ENCODE measurements at places on chromosomes 16 and 17.

DNA sequence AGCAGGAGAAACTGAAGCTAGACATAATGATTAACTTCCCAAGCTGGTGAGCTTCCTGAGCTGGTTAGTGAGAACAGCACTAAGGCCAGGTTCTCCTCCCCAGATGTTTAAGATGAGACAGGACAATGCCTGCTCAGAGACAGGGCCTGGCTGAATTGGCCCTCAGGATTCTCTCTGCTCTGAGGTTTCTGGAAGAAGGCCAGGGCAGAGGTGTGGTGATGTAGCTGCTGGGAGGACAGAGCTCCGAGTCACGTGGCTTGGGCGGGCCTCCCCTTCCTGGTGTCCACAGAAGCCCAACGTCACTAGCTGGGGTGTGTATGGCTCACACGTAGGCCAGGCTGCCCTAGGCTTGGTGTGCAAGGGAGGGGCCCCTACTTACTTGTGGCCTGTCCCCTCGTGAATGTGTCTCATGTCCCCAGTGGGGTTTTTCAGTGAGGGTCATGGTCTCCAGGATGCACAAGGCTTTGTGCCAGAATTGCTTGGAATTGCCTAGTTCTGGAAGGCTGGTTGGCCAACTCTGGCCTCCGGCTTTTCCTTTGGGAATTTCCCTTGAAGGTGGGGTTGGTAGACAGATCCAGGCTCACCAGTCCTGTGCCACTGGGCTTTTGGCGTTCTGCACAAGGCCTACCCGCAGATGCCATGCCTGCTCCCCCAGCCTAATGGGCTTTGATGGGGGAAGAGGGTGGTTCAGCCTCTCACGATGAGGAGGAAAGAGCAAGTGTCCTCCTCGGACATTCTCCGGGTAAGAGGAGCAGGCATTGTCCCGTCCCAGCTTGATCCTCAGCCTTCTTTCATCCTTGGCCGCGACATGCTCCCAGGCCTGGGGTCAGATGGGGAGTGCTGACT is 3.4 kb downstream of the NOD2 start:
- DNase-seq = peak; percentile 80

DNA sequence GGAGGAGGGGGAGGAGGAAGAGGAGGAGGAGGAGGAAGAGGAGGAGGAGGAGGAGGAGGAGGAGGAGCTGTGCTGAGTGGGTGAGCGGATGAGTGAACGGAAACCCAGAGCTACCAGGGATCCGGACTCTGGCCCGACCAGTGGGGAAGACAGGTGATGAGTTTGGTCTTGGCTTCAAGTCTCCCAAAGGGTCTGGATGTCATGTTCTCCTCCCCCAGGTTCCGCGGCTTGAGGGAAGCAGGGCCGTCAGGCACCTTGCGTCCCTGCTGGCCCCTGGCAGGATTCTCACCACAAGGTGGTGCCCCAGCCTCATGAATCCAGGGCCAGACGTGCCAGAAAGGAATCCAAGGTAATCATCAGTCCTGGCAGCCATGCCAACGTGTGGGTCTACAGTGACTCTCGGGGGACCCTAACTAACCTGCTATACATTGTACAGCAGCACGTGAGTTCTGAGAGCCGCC is 13.5 kb upstream of the ABAT start:
- peak; percentile 67 for DNase-seq

GRCh38 chr17:75317671-75318070 is 28.4 kb upstream of the SLC25A19 start:
- DNase-seq = no peak

DNA sequence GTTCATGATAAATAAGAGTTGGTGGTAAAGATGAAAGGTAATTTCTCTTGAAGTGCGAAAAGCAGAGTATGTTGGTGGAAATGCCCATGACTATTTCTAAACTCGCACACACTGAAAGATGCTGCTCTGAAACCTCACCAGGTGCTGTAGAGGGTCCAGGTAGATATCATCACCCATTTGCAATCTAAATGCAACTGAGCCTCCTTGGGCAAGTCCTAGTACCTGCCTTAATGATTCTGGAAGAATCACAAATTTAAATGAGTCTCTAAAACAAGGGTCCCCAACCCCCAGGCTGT is 5.9 kb upstream of the MMD start:
- DNase-seq = no peak

GRCh38 chr17:47373002-47373401 is 49.2 kb downstream of the EFCAB13 start:
- no peak for DNase-seq

GRCh38 chr17:39104046-39104445 is 47.4 kb downstream of the PLXDC1 start:
- peak; percentile 43 for DNase-seq

DNA sequence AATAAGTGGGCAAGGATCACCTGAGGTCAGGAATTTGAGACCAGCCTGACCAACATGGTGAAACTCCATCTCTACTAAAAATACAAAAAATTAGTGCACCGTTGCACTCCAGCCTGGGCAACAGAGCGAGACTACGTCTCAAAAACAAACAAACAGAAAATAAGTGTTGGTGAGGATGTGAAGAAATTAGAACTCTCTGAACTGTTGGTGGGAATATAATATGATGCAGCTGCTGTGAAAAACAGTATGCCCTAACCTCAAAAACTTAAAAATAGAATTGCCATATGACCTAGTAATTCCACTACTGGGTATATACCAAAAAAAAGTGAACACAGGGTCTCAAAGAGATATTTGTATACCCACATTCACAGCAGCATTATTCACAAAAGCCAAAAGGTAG is 26.1 kb downstream of the GLG1 start:
- no peak for DNase-seq

DNA sequence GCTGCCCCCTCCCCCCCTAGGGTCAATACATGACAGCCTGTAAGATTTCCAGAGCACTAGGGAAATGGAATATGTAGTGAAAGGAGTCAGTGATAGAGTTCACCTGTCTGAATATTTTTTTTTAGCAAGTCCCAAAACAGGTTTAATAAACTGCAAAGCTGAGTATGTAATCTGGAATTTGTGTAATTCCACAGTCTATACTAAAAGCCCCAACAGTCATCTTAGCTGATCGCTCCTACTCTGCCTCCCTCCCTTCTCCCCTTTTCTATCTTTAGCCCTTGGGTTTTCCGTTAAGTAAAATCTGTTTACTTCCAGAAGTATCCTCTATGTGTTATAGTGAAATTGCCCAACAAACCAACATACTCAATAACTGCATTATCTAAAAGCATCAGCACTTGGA is 3.5 kb downstream of the CDH13 start:
- peak; percentile 62 for DNase-seq

DNA sequence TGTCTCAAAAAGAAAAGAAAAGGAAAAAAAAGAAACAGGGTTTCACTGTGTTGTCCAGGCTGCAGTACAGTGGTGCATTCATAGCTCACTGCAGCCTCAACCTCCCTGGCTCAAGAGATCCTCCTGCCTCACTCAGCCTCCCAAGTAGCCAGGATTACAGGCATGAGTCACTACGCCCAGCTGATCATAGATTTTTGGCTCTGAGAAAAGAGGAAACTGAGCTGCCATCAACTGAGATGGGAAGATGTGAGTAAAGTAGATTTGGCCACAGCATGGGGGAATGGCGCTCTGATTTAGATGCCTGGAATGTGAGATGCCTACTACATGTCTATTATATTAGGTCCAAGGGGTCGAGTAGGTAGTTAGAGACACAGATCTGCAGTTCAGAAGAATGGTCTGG is 5.9 kb upstream of the NAGS start:
- peak; percentile 75 for DNase-seq

GRCh38 chr17:77884019-77884418 is 74.5 kb upstream of the TNRC6C start:
- no peak for DNase-seq

GRCh38 chr16:17944345-17944744 is 392.2 kb downstream of the NPIPA8 start:
- DNase-seq = no peak

- DNase-seq = no peak
Measured at GRCh38 chr17:4514206-4514605, 15.5 kb downstream of the SPNS2 start.

- no peak for DNase-seq
Measured at GRCh38 chr17:16101440-16101839, 101.8 kb downstream of the TTC19 start.

GRCh38 chr16:9827062-9827752 is 355.0 kb downstream of the GRIN2A start:
- no peak for DNase-seq

DNA sequence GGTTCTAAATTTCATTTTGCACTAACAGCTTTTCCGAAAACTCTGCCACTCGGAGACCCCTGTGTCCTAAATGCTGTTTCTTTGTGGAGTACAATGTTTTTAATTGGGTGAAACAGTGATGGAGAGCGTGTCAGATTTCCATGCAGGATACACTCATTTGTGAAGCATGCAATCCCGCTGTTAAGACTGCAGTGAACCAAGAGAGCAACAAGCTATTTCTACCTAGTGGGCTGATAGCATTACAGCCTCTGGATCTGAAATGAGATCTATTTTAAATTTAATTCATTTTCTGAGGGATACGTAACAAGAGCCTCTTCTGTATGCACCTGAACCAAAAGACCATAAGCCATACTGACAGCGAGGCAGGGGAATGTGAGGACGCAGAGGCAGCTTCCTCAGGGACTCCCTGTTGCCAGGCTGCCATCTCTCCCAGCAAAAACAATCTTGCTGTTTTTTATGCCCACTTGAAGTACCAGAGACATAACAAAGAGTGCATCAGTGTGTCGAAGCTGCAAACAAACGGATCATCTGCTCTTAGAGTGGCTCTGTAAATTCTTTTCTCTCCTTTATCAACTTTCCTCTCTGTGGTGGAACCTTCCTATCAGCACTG is 199.9 kb upstream of the COX10 start:
- no peak for DNase-seq

DNA sequence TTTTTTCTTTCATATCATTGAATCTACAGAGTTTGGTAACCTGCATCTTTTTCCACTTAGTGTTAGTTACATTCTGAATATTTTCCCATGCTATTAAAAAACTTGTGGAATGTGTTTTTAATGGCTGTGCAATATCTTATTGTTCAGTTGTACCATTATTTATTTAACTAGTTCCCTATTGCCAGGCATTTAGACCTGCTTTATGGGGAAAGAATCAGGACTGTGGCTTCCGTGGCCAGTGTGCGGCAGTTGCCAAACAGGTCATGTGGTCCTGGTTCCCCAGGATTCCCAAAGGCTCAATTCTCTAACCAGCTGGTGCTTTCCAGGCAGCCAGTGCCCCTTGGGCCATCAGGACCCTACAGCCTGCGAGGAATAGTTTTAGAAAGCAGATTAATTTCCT is 30.8 kb downstream of the NDEL1 start:
- no peak for DNase-seq

DNA sequence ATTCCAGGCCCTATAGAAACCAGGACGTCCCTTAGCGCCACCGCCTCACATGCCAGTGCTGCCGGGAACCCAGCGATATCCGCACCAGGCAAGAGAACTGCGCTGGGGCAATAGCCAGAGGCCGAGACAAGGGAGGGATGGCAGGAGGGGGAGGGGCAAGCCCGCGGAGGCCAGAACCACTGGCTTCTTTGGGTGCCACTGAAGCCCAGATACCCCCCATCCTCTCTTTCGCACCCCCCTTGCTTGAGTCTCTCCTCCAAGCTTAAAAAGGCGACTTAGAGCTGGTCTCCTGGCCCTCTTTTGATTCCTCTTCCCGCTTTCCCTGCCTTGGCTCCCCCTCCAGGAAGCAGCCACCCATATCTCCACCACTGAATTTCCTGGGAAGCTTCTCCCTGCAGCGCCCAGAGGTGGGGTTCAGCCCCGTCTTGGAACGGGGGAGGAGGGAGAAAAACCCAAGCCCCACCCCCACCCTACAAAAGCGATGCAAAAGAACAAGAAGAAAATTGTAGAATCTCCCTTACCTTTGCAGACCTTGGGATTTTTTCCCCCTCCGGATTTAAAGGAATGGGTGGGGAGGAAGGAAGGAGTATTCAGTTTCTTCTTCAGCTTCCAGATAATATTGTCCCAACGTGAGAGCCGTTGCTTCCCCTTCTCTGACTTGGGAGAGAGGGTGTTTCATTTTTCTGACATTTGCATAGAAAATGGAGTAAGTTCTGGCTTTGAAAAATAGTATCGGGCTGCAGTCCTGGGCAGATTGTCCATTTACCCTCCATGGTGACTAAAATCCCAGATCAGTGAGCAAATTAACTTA is 622 bp downstream of the HOXB6 start:
- DNase-seq = no peak

GRCh38 chr16:83054283-83054682 is 427.5 kb downstream of the CDH13 start:
- DNase-seq = peak; percentile 32

DNA sequence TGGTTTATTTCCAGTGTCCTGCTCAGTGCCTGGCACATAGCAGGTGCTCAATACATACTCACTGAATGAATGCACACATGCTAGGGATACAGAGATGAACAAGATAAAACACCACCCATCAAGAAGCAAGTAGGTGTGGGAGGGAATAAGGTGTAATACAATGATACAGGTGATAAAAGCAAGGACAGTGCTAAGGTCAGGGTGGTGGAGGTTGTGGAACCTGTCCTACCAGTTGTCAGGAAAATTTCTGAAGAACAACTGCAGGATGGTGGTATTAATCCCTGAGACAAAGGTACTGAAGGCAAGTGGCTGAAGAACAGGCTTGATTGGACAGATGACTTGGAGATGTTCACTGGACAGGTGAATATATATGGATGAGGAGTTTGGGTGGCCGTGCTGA is 1.8 kb downstream of the KNOP1 start:
- DNase-seq = no peak

- no peak for DNase-seq
Measured at GRCh38 chr17:18344021-18344420, 19.3 kb downstream of the SHMT1 start.

DNA sequence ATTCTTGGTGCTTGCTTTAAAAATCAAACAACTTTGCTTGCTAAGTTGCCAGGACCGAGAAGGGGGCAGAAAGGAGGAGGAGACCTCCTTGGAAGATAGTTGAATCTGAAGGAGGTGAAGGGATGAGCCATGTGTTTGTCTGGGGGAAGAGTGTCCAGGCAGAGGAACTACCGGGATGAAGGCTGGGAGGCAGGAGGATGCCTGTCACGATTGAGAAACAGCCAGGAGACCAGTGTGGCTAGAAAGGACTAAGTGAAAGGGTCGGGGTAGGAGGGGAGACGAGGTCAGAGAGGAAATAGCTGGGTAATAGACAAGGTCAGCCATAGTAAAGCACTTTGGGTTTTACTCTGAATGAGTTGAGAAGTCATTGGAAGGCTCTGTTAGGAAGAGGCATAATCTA is 38.9 kb upstream of the CSNK2A2 start:
- DNase-seq = no peak

DNA sequence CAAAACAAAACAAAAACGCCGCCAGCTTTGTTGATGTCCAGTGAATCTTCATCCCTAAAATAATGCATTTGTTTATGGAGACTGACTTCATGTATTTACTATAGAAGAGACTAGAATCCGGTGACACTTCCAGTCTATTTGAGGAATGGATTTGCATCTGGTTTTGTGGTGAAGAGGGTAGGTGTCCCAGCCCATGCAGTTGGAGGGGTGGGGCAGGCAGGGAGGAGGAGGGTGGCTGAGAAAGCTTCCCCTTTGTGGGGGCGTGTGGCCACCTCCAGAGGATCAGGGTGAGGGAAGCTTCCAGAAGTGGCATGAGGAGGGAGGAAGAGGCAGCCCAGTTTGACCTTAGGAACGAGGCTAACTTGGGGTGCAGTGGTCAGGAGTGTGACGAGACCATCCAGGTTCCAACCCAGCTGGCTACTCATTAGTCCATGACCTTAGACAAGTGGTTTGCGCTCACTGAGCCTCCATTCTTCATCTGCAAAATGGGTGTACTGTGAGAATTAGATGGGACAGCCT is 69.5 kb downstream of the CMIP start:
- no peak for DNase-seq

All from ELR (cell line).